ENCODE measurements at places on chromosomes 11 and 22.

GRCh38 chr22:37750596-37751162 lies 53.8 kb downstream of the TRIOBP start:
- no peak for DNase-seq

- no peak for DNase-seq
These were observed 20.1 kb downstream of the CELSR1 start for GRCh38 chr22:46517255-46517761.

GRCh38 chr11:58597486-58598144 lies 18.8 kb downstream of the ZFP91 start:
- no peak for DNase-seq

DNA sequence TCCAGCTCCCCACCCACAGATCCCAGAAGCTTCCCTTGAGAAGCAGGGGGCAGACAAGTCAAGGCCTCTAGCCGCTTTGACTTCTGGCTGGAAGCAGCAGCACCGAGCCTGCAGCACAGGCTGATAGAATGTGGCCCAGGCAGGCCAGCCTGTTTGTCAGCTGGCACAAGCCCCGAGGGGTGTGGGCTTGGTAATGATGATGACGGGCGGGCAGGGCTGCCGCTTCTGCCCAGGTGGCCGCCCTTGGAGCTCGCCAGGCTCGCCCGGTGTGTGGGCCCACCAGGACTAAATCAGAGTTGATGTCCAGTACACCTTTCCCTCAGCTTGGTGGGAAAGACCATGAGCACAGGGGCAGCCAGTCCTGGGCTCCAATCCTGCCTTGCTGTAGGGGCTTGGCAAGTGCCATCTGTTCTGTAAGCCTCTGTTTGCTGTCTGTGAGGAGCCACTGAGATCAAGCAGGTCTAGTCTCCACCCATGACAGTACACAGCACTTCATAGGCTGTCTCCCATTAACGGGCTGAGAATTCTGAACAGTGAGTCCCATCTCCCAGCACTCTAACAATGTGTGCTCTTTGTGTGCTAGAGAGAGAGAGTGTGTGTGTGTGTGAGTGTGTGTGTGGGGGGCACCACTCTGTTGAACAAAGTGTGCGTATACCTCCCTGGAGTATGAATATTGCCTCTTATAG lies 26.8 kb downstream of the MICAL2 start:
- no peak for DNase-seq

GRCh38 chr11:6476571-6476970 lies 2.8 kb upstream of the TRIM3 start:
- DNase-seq, result no peak

- no peak for DNase-seq
These were observed 188.9 kb downstream of the BRD1 start for GRCh38 chr22:49638788-49639187.

DNA sequence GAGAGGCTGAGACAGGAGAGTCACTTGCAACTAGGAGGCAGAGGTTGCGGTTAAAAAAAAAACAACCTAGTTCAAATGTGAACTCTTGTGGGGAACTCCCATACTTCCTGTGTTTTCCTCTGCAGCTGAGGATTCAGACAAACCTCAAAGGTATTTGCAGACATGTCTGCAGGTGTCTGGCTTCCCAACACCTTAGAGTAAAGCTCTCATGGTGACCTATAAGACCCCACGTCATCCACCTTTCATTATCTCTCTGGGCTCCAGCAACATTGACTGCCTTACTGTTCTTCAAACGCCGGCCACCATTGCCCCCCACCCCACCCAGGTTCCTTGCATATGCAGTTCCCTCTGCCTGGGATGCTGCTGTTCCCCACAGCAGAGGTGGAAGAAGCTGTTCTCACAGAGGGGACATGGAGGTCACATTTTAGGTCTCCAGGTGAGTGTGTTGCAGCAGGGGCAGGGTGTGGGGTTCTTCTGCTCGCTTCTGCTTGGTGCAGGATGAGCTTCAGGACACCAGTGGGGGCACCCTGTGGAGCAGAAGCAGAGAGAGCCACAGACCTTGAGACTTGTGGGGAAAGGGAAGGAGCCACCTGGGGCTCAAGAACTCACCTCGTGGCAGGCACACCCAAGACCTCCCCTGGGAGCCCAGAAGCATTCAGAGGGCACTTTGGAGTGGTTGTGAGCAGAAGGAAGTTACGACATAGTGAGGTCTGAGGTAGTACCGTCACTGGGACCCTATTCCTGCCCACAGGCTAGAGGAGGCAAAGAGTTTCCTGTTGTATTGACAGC lies 203.2 kb downstream of the CSNK2A3 start:
- DNase-seq, result no peak

All from activated naive CD4-positive, alpha-beta T cell treated with anti-CD3 and anti-CD28 coated beads, Interleukin-2, amount 50 U/mL, for 16 hours (primary cell).